Esophagus squamous epithelium (tissue), 5 donors: ENCODE measurements at places on chromosomes 3 and 15.
A peak's percentile ranks its signal among the peaks of the same experiment; 100 is the strongest.

GRCh38 chr15:41961001-41961518, 11.3 kb downstream of the EHD4 start:
- DNase-seq: no peak

GRCh38 chr3:123993818-123994217, 1.9 kb upstream of the ROPN1 start:
- no peak for DNase-seq

- DNase-seq: no peak
Measured at GRCh38 chr3:23508464-23508863, 297.3 kb upstream of the UBE2E1 start.

DNA sequence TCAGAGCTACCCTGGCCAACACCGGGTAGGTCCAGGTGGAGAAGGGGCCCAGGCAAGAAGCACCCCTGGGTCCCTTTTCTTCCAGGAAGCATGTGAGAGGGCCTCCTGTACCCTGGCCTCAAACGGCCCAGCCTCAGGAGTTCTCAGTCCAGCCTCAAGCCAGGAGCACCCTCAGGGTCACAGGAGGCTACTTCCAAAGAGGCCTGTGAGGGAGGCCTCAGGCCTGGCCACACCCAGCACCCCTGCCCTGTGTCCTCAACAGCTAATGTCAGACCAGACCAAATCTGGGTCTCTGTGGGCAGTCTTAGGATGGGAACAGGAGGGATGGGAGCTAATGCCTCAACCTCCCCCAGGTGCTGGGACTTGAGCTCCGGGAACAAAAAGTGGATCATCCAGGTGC, 23.5 kb downstream of the PTH1R start:
- DNase-seq: no peak

GRCh38 chr3:116443191-116443661, 2.1 kb downstream of the LSAMP start:
- DNase-seq: no peak

DNA sequence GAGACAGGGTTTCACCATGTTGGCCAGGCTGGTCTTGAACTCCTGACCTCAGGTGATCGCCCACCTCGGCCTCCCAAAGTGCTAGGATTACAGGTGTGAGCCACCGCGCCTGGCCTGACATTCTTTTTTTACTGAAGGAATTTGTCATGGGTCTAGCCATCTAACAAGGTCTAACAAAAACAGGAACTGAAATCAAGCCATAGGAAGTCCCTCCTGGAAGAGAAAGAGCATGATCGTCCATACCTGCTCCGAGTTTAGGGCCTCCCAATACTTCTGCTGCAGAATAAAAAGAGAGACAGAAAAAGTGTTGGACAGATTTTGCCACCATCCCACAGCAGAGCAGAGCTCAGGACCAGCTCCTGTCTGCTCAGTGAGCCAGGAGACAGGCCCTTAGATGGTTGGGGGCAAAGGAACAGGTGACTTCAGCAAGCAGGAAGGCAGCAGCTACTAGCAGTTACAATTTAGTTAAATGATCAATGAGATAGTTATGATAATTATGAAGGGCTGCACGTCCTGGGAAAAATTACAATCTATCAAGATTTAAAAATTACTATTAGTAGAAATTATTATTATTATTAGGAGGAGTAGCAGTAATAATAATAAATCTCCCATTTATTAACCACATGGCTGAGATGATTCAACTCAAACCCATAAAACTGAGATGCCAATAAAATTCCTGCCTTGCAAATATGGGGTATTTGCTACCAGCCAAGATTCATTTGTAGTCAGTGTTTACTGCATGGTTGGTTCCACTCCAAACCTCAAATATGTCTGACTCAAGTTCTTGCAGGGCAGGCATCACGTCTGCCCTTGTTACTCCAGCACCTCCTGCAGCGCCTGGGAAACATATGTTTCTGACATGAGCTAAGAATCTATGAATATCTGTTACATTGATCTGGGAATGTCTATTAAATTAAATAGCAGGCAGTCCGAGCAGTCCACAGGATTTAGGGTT, 40.1 kb downstream of the TMEM44 start:
- DNase-seq: no peak

GRCh38 chr3:190588570-190588969, 74.7 kb downstream of the IL1RAP start:
- no peak for DNase-seq

DNA sequence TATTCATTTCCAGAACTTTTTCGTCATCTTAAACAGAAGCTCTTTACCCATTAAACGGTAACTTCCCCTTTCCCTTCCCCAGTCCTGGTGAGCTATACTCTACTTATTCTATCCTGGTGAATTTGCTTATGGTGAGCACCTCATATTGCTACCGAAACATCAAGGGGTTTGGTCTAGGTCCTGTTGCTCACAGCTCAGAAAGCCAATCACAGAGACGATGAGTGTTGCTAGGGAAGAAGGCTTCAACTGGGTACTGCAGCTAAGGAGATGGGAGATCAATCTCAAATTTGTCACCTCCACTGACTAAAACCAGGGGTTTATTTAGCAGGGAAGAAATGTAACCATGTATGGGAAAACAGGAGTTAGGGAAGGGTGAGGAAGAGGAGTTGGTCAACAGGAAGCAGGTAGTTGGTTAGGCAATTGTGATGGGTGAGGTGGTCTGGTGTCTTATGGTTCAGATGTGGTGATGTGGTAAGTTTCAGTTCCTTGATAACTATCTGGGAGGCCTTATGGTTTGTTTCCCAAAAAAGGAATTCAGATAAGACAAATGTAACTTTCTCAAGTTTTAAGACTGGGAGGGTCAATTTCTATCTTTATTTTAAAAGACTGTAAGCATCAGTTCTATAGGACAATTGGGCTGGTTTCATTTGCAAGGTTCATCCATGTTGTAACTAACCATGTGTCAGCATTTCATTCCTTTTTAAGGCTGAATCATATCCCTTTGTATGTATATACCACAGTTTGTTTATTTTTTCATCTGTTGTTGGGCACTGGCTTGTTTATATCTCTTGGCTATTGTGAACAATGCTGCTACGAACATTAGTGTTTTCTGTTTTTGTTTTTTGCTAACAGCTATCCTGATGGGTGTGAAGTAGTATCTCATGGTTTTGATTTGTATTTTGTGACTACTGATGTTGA, 24.3 kb downstream of the ARHGAP11B start:
- no peak for DNase-seq

- DNase-seq: no peak
Measured at GRCh38 chr3:10364806-10365205, 43.9 kb upstream of the SEC13 start.

DNA sequence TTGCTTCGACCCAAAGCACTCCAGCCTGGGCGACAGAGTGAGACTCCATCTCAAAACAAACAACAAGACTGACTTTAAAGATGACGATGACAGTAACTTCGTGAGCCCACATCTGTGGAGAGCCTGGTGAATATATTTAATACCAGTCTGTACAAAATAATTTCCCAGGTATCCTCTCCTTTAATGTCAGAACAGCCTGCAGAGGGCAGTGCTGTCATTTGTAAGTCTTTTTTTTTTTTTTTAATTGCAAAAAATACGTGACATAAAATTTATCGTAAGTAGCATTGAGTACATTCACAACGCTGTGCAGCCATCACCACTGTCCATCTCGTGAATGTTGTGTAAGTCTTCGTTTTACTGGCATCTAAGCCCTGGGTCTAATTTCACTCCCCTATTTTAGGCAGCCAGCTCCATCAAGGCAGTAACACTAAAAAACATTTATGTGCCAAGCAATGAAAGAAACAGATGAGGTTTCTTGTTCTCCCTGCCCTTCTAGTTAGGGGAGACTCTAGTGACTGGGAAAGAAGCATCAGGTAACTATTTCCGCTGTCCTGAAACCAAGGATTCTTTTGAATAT, 1.4 kb downstream of the HTD2 start:
- no peak for DNase-seq

GRCh38 chr3:53160660-53161449, at the start of gene PRKCD:
Gene PRKCD, plus strand, starts transcription at chr3:53161209. Its CDS starts 17,214 bp downstream, at chr3:53178423.
- peak; percentile 33 for DNase-seq

GRCh38 chr3:114834175-114834940, 312.7 kb downstream of the ZBTB20 start:
- DNase-seq: no peak

GRCh38 chr3:128621931-128622330, 28.7 kb downstream of the RPN1 start:
- no peak for DNase-seq

GRCh38 chr15:69491038-69491505, 38.5 kb downstream of the RPLP1 start:
- no peak for DNase-seq

DNA sequence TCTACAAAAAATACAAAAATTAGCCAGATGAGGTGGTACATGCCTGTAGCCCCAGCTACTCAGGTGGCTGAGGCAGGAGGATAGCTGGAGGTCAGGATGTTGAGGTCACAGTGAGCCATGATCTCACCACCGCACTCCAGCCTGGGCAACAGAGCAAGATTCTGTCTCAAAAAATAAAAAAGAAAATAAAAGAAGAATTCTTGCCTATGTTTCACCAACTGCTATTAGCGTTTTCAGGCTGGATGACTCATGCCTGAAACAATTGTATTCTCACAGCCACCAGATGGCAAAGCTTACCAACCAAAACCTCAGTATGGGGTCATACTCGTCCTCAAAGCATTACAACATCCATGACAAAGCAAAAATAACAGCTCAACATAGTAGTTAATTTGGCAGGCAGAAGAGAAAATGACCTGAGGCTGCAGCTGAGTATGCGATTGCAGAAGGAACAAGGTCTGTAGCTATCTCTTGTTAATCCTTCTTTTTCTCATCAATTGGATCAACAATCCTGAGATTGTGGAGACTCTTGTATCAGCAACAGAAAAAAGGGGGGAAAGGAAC, 52.2 kb downstream of the TP53BP1 start:
- no peak for DNase-seq
